ENCODE measurements at places on chromosomes 4 and X.

GRCh38 chrX:47562615-47563243 is 1.7 kb downstream of the ARAF start:
- no peak for DNase-seq

GRCh38 chr4:174318829-174319764 is 35.4 kb downstream of the CEP44 start:
- DNase-seq = no peak

DNA sequence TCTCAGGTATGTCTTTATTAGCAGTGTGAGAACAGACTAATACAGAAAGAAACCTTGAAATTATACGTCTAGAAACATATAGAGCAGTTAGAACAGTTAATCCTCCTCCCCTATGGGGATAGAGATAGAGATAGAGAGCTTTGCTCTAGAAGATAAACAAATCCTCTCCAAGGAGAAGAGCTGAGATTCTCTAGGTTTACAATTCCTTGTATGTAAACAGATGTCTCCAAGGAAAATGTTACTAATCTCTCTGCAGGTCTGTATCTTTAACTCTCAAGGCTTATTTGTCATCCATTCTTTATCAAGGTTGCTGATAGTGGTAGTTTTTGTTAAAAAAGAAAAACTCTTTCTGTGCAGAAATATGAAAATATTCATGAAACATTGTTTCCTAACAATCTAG is 282.1 kb upstream of the GIMD1 start:
- no peak for DNase-seq

- DNase-seq = peak; percentile 60
These were observed 10.0 kb downstream of the ZFYVE28 start for GRCh38 chr4:2408401-2408958.

- no peak for DNase-seq
These were observed 1.3 kb upstream of the TIGD2 start for GRCh38 chr4:89109841-89110540.

DNA sequence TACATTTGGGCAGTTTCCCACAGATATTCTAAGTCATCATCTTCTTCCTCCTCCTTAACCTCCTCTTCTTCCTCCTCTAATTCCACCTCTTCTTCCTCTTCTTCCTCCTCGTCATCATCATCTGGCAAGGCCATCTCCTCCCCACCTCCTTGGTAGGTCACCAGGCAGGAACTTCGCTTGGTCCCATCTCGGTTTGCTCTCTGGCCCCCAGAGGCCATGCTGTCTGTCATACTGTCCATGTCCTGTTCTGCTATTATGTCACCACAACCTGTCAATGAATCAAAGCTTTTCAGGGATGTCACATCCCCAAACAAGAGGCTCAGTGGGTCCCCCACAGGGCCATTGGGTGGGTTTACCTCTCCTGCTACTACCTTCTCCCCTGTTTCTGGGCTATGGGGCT is 13.5 kb downstream of the AMER1 start:
- DNase-seq = no peak

DNA sequence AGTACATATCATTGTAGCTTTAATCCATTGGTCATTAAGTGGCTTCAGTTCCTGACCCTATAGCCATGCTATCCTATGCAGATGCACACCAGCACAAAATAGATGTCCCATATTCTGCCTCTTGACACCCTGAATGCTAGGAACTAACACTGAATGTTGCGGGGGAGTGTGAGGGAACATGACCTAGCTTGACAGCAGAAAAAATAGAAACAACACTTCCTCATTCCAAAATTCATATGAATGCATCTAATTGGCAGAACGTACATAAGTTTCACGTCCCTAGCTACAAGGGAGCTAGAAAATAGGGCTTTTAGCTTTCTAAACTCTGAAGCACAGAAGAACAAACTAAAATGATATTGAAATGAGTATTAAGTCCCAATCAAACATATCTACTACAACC is 14.4 kb upstream of the DCAF8L1 start:
- no peak for DNase-seq

DNA sequence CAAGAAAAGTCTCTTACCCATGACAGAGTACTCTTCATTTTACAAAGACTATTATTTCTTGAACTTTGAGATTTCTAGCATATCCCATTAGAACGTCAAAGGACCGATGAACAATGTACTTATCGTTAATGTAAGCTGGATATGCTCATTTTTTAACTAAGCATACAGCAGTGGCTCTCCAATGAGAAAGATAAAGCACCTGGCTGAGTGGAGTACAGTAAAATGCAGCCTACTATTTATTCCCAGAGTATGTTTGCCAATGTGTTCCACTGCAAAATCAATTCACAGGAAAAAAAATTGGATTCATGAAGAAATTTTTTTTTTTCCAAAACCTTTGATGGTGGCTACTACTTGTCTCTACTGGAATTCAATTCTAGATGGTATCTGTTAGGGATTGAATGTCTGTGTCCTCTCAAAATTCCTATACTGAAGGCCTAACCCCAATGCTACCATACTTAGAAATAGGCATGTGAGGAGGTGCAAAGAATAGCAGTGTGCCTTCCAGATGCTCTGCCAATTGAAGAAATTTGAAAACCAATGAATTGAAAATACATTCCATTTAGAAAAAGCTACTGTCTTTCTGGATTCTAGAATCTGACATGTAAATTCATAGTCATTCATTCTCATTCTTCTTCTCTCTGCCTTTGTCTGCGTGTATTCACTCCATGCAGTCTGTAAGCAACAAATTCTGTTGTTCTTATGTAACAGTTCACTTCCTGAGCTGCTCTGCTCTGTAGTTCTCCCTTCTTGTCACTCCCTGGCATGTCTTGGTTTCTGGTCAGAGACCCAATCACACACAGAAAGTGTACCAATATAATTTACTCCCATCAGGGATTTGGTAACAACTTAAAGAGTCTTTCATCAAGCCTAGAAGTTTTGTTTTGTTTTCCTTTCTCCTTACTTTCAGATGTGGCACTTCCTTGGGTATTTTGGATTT is 61.4 kb downstream of the PAPSS1 start:
- no peak for DNase-seq

DNA sequence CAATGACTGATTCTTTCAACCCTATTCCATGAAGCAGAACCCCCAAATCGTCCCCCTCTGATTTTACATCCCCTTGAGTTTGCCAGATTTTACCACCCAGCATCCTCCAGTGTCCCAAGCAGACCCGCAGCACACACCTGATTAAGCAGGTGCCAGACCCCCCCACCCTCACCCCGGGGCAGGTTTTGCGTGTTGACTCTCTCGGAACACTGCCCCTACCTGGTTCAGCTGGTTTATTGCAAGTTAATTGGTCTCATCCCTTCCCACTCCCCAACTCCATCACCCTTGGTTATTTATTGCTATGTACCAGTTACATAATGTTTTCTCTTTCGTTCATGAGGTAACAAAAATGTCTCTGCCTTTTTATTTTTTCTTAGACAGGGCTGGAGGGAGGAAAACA is 258.4 kb downstream of the BCOR start:
- no peak for DNase-seq

DNA sequence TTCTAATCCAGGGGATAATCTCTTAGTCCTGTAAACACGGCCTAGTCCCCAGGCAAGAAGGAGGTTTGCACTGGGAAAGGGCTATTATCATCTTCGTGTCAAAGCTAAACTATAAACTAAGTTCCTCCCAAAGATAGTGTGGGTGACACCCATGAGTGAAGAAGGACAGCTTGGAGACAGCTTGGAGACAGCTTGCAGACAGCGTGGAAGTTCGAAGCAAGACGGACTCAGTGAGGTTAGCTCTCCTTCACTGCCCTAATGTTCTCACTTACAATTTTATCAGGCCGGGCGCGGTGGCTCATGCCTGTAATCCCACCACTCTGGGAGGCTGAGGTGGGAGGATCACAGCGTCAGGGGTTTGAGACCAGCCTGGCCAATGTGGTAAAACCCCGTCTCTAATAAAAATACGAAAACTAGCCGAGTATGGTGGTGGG is 19.2 kb upstream of the PLCXD1 start:
- DNase-seq = no peak

DNA sequence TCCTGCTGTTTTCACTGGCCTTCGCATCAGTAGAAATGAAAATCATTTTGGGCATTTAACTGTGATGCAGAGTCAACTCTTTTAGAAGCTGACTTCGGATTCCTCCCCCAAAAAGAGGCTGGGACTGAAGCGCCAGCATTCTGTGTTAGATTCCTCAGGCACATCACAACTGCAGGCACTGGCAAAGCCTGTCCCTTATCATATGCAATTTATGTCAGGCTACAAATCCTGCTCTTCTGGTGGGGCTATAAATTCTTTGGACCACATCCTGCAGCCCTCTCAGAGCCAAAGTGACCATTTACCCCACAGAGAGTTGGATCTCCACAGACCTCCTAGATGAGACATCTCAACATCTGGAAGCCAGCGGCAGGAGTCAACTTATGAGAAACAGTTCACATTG is 138.4 kb downstream of the CBR4 start:
- no peak for DNase-seq

GRCh38 chrX:152904151-152905080 is 6.5 kb downstream of the ZNF185 start:
- peak; percentile 56 for DNase-seq

- DNase-seq = no peak
These were observed 995 bp upstream of the NFXL1 start for GRCh38 chr4:47915378-47915777.

GRCh38 chrX:105564501-105564900 is 257.8 kb upstream of the NRK start:
- DNase-seq = no peak

DNA sequence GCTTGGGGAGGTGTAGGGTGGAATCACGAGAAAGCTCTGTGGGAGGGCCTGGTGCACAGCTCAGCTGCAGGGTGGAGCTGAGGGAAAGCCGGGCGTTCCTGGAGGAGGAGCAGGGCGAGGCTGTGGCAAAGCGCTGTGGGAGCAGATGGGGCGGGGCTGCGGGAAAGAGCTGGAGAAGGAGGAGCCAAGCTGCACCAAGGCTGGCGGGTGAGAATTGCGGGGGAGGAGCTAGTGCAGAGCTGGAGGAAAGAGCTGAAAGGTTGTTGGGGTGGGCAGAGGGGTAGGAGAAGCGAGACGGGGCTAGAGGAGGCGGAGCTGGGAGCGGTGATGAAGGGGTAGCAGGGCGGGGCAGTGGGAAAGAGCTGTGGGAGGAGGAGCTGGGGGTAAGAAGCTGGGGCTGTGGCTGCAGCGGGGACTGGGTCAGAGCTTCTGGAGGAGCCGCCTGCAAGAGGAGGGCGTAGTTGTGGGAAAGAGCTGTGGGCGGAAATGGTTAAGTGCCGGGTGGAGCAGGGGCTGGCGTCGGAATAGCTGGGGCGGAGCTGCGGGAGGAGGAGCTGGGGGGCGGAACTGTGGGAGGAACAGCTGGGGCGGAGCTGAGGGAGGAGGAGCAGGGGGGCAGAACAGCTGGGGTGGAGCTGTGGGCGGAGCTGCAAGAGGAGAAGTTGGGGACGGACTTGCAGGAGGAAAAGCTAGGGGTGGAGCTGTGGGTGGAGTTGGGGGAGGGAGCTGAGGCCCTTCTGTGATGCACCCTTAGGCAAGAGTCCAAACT is 1.8 kb upstream of the EOLA2 start:
- peak; percentile 88 for DNase-seq

- no peak for DNase-seq
These were observed 24.4 kb downstream of the IGSF1 start for GRCh38 chrX:131264665-131265064.

DNA sequence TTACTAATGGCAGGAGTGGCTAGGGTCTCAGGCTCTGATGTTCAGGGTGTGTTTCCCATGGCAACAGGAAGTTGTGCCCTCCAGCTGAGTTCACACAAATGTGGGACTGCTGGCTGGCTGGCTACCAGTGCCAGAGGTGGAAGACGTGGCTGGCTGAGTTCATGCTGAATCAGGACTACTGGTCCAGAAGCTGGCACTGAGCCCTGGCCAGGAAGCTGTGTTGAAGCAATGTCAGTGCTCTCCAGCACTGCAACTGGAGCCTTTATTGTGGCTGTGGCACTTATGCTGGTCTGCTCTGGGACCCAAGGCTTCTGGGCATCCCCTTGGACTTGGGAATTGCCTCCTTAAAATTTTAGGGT is 42.0 kb upstream of the ZXDA start:
- no peak for DNase-seq

DNA sequence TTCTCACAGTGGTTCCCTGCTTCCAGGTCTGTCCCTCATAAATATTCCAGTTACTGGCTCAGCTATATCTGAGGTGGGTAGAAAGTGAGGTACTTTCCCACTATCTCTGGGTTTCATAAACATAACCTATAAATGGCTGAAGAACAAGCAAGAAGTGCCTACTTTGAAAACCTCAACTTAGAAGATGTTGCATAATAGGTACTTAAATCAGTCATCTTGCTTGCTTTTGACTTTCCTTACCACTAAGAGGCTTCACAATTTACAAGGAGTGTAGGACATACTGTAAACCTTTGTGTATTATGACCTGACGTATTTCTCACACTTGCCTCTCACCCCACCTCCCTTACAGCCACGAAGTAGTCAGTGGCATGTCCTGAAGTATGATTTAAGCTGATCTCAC is 145.9 kb downstream of the PCDH19 start:
- no peak for DNase-seq

DNA sequence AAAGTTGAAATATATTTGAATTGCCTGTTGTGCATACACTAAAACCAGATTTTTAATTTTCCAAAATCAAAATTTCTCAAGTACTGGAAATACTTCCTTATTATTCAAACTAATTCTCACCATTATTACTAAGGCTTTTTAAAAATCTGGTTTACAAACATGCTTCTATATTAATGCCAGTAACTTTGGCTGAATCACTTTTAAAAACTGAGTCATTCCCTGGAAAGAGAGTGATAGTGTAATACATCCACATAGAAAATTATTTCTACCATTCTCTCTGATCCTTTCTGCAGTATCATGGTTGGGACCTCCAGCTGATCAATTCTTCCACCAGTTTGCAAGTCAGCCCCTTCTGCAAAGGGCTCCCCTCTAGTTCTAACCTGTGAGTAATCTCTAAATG is 165.3 kb upstream of the FAM241A start:
- no peak for DNase-seq

GRCh38 chrX:78946178-78946931 is 1.2 kb downstream of the P2RY10 start:
- no peak for DNase-seq

DNA sequence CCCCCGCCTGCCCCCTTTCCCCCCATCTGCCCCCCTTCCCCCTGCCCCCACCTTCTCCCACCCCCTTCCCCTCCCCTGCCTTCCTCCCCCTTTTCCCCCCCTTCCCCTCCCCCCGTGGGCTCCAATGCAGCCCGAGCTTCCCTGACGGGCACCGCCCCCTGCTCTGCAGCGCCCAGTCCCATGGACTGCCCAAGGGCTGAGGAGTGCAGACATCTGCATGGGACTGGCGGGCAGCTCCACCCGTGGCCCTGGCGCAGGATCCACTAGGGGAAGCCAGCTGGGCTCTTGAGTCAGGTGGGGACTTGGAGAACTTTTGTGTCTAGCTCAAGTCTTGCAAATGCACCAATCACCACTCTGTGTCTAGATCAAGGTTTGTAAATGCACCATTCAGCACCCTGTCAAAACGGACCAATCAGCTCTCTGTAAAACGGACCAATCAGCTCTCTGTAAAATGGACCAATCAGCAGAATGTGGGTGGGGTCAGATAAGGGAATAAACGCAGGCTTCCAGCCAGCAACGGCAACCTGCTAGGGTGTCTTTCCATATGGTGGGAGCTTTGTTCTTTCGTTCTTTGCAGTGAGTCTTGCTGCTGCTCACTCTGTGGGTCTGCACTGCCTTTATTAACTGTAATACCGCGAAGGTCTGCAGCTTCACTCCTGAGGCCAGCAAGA is 300.5 kb upstream of the PABPC4L start:
- DNase-seq = no peak
